ENCODE measurements at places on chromosomes 11 and 22.

DNA sequence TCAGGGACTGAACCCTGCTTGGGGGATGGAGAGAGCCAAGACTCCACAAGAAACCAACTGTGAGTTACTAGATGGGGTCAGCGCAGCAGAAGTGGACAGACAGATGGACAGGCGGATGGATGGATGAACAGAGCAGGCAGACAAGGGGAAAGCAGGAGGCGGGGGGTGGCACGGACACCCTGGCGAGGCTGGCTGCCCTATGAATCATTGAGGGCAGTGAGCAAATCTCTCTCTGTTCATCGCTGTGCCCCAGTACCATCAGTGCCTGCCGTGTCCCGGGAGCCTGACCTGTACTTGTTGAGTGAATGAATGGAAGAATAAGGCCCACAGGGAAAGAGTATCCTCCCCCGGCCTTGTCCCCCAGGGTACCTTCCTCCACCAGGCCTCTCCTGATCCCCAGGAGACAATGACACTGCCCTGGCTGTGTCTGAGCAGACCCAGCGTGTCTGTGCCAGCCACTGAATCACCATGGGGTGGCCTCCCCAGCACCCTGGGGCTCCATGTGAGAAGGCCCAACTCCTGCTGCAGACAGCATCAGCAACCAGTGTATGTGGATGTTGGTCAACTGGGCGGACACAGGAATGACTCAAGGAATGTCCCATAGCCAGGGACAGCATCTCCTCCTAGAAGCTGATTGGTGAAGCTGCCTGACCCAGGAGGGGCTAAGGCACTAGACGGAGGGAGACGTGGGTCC, 5.1 kb upstream of the KLHL35 start:
- DNase-seq = no peak

GRCh38 chr22:50300620-50301257, 6.7 kb downstream of the PLXNB2 start:
- DNase-seq = no peak

DNA sequence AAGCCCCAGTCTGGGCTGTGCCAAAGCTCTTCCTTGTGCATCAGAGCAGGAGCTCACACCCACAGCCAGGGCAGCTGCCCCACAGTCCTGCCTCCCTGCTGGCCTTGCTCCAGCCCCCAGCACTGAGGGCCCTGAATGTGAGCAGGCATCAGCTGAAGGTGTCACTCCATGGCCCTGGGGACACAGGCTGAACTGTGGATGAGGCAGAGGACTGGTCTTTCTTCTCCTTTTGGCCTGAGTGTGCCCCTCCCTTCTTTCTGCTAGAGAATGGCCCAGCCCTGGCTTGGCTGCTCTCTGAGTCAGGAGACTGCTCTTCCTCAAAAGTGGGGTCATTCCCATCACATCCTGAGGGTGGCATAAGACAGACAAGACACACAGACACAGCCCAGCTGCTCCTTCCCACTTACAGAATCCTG, 16.2 kb downstream of the OTOG start:
- DNase-seq = no peak

GRCh38 chr11:63507511-63507910, 1.6 kb downstream of the LGALS12 start:
- no peak for DNase-seq

GRCh38 chr22:23450434-23450795, 129.7 kb downstream of the IGLL1 start:
- DNase-seq = no peak

GRCh38 chr22:33796494-33796893, 123.8 kb downstream of the LARGE1 start:
- DNase-seq = no peak

DNA sequence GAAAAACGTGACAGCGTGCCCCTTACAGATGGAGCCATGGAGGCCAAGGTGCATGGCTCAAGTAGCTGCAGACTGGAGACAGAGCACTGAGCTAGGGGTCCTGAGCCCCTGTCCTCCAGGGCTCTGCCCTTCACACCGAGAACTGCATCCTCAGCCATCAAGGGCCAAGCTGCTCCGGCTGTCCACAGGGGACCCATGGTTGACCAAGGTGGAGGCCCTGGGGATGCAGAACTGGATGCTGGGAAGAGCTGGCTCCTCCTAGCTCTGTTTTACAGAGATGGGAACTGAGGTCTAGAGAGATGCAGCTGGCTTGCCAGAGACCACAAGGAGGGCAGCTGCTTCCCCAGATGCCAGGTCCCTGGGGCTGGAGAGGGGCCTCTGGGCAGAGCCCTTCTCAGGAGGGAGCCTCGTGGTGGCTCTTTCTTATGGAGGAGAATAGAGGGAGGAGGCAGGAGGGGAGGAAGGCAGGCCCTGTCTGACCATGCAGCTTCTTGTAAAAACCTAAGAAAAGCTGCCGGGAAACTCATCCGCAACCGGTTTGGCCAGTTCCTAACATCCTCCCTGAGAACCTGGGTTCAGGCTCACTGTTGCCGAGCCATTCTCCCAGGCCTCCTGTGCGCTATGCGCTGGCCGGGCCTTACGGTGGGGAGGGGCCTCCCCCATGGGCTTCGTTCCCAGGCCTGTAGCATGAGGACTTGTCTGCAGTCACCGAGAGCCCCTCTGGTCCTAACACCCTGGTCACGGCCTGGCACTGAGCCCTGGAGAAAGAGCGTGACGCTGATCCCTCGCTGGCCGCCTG, 80.6 kb downstream of the WNT7B start:
- no peak for DNase-seq

DNA sequence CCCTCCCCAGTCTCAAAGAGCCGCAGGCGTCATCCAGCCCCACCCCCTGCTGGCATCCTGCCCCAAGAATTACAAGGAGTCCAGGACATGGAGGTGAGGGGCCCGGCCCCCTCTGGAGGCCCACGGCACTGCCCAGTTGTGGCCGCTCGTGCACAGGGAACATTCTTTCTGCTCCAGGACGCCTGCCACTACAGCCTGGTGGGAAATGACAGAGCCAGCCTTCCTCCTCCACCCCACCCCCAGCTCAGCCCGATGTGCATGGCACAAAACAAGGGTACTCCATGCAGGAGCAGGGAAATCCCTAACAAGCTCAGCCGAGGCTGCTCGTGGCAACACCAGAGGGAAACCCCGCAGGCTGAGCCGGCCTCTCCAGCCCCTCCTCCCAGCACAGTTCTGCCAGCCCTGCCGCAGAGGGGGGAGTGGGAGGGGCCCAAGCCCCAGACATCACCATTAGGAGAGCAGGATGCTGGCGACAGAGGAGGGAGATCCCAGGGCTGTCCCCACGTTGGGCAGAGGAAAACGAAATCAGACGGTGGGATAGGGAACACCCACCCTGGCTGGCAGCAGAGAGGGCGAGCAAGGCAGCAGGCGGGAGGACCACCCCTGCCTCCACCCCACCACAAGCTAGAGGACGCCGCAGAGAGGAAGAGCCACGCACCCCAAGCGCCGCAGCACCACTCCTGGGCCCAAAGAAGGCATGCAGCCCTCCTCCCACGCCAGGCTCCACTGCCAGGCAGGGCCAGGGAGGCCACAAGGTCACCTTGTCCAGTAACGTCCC, 10.0 kb downstream of the IGSF9B start:
- DNase-seq = no peak

- DNase-seq = no peak
Observed at GRCh38 chr11:12786891-12787290, 112.7 kb downstream of the TEAD1 start.

DNA sequence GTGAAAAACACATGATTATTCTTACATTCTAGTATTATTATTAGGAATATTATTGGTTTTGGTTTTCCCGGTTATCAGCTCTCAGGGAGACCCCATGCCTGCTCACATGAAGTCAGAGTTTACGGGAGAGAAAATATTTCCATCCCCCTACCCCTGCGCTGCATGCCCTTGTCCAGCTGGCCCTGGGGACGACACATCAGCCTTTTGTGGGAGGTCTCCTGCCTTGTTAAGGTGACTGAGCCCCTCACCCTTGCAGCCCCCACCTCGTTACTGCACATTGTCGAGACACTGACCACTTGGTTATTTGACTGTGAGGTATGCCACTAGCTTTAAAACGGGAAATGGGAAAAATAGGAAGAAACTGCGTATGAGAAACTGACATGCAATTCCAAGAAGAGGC, 63.0 kb downstream of the PARVG start:
- no peak for DNase-seq

GRCh38 chr11:76589964-76590950, 80.3 kb downstream of the LRRC32 start:
- no peak for DNase-seq

DNA sequence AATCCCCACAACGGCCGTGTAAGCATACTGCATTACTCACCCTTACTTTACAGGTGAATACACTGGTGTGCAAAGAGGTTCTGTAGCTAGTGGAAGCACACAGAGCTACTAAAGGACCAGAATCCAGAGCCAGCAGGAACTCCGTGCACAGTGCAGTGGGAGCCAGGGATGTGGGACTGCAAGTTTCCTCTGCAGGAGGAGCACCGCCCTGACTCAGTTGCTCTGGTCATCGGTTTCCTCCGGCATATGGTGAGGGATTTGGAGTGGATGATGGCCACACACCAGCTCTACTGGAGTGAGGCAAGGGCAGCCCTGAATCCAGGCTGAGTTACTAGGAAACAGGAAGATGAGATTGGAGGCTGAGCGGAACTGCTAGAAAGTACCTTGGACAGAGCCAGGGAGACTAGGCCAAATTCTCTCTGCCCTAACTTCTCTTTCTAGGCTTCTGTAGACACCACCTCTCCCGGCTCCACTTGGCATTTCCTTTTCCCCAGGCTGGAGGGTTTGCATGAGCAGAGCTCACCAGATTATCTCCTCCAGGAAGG, 18.2 kb upstream of the C22orf42 start:
- DNase-seq = no peak

DNA sequence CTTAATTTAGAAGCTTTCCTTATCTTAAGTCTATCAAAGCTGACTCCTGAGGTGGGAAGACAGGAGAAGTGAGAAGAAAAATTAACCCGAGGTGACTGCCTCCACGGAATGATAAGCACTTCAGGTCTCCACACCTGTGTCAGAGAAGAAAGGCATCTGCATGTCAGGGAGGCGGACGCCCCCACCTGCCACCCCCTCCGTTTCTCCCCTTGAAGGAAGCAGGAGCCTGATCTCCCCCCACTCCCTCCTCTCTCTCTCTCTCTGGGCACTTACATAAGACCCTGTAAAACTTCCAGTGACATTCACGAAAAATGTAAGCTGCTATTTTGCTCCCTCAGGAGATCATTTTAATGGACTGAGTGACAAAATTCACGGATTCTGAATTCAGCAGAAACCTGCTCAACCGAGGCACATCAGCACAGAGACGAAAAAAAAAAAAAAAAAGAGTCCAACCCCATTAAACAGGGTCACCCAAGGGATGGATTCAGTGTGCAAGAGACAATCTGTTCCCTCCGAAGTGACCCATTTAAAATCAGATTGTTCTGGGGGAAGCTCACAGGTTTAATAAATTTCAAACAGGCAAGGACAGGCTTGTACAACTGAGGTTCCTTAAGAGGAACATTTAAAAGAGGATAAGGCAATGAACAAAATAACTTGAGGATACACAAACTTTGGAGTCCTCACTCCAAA, 1.5 kb downstream of the LARGE1 start:
- DNase-seq = no peak

Data from cortex of kidney (tissue), 1 donor.